ENCODE measurements at places on chromosomes 1 and 21.

DNA sequence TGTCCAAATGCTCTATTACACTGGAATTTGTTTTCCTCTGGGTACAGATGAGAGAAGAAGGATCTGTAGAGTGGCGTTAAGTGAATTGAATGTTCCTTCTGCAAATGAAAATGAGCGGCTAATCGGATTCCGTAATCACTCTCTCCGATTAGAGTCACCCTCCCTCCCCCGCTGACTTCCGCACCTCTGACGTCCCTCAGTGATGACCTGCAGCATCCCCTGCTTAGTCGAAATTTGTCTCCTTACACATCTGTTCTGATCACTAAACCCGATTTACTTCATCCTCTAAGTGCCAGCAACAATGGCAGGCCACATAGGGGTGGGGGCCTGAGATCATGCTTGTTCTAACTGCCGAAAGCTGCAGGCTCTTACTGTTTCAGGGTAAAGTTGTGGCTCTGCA is 378.7 kb downstream of the SEC16B start:
- DNase-seq: no peak

GRCh38 chr1:56502700-56503245 is 76.6 kb downstream of the PLPP3 start:
- DNase-seq: no peak

- DNase-seq: no peak
These were observed 34.1 kb upstream of the LHX4 start for GRCh38 chr1:180195916-180196315.

- DNase-seq: no peak
These were observed 500 bp downstream of the EPHA10 start for GRCh38 chr1:37764414-37764825.

- no peak for DNase-seq
These were observed 37.8 kb downstream of the GABPB2 start for GRCh38 chr1:151108331-151108730.

- no peak for DNase-seq
These were observed 31.3 kb downstream of the NSL1 start for GRCh38 chr1:212760126-212760823.

DNA sequence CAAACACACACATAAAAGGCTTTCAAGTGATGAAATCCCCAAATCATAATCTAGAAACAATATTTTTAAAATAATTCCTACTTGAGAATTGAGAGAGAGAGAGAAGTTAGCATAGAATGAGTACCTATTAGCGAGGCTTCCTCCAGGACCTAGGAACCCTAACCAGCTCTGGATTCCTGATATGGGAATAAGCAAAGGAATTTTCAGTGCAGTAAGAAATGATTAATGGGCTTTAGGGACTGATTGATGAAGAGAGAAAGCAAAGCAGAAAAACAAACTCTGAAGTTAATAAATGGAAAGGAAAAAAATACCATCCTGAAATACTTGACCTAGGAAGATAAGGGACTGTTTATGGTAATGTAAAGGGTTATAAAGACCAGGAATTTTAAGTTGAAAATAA is 60.6 kb downstream of the WARS2 start:
- DNase-seq: no peak

- no peak for DNase-seq
These were observed 12.9 kb upstream of the RNU1-4 start for GRCh38 chr1:16727190-16728111.

- no peak for DNase-seq
These were observed 18.1 kb downstream of the NAV1 start for GRCh38 chr1:201556841-201557571.

DNA sequence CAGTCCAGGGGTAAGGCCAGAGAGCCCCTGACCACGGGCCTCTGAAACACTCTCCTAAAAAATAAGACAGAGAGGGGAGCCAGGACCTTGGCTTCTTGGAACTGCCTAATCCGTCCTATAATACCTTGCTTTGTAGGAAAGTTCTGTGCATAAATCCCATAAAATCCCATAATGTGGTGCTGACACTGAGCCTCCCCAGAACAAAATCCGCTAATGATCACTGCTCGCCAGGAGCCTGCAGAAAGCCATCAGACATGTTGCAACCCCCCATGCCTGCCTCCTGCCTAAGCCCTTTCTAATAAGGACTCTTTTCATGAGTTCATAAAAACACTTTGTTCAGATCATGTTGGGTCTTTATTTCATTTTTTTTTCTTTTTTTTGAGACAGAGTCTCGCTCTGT is 9.3 kb upstream of the DHRS3 start:
- DNase-seq: no peak

- no peak for DNase-seq
These were observed 35.4 kb downstream of the RGS4 start for GRCh38 chr1:163104385-163105099.

DNA sequence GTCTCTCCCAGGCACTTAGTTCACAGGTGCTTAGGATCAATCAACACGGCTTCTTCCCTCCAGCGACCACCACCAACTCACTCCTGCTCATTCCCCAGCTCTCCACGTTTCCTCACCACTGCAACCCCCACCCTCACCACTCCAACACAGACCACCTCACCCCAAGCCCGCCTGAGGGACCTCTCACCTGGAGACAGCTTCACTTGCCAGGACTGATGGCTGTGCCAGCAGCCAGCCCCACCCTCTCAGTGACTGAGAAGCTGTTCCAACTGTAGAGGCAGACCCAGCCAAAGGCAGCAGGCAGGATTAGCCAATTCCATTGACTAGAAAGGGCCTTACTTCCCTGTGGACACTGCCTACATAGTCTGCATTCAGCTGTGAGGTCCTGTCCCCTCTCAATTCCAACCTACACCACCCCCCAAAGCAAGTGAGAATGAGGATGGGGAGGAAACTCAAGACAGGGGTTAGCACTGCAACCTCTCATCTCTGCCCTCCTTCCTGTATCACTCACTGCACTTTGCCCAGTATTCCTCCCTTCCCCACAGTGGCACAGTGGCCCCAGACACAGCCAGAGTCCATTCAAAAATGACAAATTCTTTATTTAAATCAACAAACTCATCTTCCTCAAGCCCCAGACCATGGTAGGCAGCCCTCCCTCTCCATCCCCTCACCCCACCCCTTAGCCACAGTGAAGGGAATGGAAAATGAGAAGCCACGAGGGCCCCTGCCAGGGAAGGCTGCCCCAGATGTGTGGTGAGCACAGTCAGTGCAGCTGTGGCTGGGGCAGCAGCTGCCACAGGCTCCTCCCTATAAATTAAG is 7.6 kb downstream of the TAGLN2 start:
- DNase-seq: no peak

DNA sequence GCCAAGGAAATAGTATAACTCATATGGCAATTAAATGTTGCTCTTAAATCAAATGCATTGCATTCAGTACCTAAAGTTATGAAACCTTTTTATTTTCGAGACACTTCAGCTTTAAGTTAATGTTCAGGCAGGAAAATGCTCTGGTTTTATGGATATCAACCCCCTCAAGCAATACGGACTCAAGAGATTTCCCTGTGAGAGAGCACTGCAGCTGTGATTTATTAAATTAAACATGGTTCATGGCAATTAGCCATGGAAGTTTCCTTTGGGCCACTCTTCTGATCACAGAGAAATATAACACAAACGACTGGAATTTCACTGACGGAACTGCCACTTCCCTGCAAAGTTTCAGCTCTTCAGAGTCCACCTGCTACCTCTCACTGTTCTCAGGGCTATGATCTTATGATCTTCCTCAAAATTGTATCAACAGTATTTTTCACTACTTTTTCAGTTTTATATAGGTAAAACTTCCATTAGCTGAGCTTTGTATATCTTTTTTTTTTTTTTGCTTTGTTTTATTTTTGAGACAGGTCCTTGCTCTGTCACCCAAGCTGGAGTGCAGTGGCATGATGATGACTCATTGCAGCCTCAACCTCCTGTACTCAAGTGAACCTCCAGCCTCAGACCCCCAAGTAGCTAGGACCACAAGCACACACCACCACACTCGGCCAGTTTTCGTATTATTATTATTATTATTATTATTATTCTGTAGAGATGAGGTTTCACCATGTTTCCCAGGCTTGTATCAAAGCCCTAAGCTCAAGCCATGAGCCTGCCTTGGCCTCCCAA is 923.1 kb upstream of the TMPRSS15 start:
- no peak for DNase-seq

DNA sequence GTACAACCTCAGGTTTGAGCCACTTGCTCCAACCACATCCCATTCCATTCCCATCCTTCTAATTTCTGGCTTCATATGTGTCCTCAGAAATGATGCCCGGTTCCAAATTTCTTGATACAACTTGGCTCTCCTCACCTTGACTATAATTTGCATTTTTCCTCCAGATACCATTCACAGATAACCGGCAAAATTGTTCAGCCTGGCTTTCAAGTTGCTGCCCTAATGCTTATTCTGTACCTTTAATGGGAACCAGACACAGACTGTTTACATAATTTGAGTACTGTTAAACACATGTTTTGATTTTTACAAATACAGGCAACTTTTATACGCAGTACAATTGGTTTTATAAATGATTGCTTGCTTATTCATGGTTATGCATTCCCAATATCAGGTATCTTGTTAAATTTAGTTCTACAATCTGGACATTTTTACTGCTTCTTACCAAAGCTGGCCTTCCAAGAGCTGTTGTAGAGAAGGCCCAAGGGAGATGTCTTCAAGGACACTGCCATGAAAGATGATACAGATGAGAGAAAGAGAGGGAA is 649.5 kb upstream of the CAMK1G start:
- DNase-seq: no peak

DNA sequence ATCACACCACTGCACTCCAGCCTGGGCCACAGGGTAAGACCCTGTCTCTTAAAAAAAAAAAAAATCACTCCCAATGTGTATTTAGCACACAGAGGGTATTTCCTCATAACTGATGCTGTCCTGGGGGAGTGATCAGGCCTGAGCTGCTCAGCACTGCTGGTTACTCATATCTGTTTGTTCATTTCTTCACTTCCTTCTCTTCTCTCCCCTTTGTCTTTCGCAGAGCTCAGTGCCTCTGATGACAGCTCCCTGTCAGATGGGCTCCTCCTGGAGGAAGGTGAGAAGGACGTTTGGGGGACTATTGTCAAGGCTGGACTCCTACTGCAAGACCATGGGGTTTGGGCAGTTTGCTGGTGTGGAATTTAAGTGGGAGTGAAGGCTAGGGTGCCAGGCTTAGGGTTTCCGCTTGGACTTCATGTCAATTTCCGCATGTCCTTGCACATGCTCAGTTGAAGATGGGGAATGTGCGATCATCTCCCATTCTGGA is 13.0 kb downstream of the INAVA start:
- DNase-seq: no peak

GRCh38 chr1:11493972-11494655 is 15.2 kb downstream of the DISP3 start:
- no peak for DNase-seq

DNA sequence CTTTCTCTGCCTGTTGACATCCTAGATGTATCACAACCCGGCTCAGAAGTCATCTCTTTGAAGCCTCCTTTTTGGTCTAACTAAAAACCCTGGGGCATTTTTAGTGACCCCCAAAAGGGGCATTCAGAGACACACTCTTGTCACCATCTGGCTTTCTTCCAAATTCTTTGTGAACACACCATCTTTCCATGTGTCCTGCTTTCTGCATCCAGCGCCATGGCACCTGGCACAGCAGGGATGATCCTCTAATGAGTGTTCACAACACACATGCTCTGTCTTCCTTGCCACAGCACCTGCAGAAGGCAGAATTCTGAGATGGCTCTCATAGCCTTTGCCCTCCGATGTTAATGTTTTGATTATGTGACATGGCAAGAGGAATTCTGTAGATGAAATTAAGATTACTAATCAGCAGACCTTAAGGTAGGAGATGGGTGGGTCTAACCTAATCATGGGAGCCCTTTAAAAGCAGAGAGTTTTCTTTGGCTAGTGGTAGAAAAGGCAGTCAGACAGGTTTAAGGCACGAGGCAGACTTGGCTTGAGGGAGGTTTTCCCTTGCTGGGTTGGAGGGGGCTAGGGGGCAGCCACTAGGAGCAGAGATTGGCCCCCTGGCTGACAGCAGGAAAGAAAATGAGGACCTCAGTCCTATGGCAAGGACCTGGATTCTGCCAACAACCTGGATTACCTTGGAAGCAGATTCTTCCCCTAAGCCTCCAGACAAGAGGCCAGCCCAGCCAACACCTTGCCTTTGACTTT is 4.9 kb upstream of the TMEM61 start:
- DNase-seq: peak; percentile 42

GRCh38 chr1:87129606-87130005 is 199.1 kb upstream of the LMO4 start:
- DNase-seq: no peak

DNA sequence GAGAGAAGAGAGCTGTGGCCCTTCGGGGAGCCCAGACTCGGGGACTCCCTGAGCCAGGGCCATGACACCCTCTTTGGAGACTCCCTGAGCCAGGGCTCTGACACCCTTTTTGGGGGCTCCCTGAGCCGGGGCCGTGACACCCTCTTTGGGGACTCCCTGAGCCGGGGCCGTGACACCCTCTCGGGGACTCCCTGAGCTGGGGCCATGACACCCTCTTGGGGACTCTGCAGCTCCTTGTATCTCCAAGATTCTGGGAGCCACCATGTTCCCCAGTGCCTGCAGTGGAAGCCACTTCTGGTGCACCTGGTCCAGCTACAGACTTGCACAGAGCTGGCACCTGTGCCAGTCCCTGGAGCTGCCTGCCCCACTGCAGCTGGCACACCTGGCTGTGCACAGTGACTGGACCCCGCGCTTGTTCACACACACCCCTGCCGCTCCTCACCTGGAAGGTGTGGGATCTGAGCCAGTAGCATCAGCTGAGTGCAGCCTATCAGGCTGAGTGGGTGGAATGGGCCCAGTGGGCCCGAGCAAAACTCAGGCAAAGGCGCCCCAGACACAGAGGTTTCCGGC is 3.8 kb upstream of the SSU72 start:
- no peak for DNase-seq

DNA sequence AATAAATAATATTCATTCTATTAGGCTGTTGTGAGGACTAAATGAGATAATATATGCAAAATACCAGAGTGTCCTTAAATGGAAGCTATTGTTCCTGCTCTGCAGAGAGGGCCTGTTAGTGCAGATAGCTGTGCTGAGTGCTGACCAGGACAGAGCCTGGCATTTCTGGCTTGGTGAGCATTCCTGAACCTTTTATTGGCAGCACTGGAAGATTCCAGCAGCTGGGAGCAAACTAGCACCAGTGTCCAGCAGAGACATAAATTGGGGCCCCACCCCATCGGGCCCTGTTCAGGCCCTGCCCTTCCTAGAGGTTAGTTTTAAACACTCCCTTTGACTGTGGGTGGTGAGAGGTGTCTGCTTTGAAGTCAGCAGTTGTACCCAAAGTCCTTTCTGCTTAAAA is 85.9 kb upstream of the GADD45A start:
- no peak for DNase-seq

DNA sequence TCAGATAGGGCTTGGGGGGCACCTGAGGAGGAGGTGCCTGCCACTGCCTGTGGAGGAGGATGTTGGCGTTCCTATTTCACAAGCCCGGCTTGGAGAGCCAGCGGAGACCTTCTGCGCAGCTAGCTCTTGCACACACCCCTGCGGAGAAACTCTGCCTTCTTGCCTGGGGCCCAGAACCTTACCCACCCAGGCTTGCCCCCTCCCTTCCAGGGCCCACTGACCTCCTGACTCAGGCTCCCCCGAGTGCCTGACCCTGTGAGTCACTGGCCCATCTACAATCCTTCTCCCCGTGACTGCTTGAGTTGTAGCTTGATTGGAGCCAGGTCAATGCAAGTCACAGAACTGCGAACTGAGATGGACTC is 3.4 kb downstream of the HES2 start:
- no peak for DNase-seq

GRCh38 chr1:170601866-170602265 is 62.1 kb upstream of the PRRX1 start:
- DNase-seq: no peak

GRCh38 chr1:87872692-87873091 is 544.0 kb downstream of the LMO4 start:
- DNase-seq: no peak

All from NCI-H1092 (cell line).